AML-193 (cell line): ENCODE measurements at places on chromosomes 16 and 17.
A peak's percentile ranks its signal among the peaks of the same experiment; 100 is the strongest.

DNA sequence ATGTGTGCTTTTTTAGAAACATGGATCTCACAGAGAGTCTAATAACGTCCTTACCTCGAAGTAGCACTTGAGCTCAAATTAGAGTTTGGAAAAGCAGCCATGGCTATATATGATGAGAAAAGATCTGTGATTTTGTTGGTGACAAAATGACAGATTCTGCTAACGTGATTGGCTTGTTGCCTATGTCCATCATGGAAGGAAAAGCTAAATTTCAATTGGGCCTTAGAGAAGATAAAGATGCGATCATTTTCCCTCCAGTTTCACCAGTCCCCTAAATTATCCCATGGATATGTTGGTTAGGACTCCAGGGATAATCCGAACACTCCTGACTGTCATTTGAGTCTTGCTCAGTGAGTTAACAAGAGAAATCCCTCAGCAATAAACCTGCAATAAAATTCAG, 175.8 kb downstream of the C16orf95 start:
- no peak for DNase-seq

- no peak for DNase-seq
Observed at GRCh38 chr16:1335211-1335971, 1.9 kb downstream of the BAIAP3 start.

DNA sequence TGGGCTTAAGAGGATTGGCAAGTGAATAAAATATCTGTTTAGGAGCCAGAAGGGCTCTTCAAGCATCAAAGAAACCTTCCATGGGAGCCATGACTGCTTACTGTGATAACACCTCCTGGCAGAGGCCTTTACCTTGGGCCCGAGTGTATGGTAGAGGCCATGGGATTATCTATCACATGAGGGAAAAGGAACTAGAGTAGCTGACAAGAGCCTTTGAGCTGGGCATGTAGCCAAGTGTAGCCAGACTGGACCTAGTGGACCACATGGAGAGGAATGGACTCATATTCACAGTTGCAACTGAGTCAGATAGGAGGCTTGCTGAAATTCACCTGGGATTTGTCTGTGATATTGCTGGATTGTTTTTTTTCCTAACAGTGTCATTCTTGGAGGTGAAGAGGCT, 276.0 kb upstream of the ZFHX3 start:
- no peak for DNase-seq

DNA sequence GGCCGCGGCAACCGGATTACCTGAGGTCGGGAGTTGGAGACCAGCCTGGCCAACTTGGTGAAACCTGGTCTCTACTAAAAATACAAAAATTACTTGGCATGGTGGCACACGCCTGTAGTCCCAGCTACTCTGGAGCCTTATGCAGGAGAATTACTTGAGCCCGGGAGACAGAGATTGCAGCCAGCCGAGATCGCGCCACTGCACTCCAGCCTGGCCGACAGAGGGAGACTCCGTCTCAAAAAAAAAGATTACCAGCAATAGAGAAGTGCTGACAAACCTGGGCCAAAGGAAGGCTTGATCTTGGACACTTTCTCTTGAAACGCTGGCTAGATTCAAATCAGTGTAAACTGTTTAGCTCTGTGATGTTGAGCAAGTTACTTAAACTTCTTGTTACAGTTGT, 4.3 kb downstream of the MT1H start:
- peak; percentile 47 for DNase-seq

DNA sequence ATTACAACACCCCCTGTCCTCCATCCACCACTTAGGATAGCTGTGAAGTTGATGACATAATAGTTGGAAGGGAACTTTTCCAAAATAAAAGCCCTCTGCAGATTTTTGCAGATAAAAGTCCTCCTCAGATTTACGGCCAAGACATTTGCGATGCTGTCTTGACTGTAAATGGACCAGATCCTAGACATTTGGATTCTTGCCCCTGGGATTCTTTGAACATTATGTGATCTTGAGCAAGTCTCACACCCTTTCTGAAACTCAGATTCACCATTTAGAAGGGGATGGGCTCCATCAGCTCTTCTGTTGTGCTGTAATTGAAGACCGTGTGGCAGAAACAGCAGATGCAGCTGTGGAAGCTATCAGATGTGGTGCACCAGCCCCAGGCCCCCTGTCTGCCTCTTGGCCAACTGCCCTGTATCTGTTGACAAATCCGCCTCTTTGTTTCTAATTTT, 153.9 kb upstream of the CACNG3 start:
- DNase-seq = no peak

DNA sequence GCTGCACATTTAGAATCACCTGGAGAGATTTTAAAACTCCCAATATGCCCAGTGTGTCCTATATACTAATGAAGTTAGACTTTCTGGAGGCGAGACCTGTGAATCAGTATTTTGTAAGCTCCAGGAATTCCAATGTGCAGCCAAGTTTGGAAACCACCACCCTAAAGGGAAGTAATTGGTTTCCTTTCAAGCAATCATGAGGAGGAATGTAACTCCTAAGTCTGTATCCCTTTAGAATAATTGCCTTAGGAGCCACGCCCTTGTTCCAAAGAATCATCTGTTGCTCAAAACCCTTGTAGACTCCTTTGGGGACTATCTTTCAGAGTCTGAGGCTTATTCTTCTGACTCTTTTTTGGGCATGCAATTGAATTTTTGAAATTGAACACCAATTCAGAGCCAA, 84.4 kb downstream of the DNAH9 start:
- no peak for DNase-seq

DNA sequence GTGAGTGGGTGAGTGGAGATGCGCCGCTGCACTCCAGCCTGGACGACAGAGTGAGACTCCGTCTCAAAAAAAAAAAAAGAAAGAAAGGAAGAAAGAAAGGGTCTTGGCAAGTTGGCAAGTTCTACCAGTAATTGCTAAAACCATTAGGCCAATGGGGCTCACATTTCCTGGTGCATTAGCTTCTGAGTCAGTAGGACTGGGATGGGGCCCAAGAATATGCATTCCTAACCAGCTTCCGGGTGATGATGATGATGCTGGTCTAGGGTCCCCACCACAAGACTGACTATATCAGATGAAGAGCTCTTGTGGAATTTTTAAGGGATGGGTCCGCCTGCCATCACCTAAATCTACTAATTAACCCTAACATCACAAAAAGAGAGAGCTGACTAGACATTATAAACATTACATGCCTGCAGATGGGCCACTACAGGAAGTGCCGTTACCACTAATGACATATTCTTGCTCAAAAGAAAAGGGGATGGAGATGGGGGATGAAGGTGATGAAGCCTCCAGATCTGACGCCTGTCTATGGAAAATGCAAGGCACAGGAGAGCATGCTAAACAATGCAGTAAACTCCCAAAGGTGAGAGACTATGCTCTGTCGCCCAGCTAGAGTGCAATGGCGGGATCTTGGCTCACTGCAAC, 13.1 kb downstream of the MYH11 start:
- DNase-seq = no peak

- DNase-seq = no peak
Observed at GRCh38 chr17:2957631-2958286, 105.6 kb downstream of the OR1D5 start.

DNA sequence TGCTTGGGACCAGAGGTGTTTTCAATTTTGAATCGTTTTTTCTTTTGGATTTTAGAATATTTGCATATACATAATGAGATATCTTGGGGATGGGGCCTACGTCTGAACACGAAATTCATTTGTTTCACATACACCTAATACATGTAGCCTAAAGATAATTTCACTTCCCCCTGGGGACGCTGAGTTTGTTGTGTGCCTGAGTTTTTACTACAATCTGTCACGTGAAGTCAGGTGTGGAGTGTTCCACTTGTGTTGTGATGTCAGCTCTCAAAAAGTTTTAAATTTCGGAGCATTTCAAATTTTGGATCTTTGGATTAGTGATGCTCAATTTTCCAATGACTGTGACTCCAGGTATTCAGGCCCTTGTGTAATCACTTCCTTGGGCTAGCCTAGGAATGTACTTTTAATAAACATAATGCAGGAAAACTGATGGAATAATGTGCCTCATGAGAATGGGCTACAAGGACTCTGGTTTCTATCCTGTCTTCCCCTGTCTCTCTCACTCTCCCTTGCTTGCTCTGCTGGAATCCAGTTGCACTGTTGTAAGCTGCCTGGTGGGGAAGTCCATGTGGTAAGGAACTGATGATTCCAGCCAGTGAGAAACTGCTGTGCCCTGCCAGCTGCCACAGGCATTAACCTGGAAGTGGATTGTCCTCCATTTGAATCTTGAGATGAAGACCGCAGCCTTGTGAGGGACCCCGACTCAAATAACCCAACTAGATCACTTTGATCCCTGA, 403.8 kb downstream of the SHISA9 start:
- DNase-seq = no peak

DNA sequence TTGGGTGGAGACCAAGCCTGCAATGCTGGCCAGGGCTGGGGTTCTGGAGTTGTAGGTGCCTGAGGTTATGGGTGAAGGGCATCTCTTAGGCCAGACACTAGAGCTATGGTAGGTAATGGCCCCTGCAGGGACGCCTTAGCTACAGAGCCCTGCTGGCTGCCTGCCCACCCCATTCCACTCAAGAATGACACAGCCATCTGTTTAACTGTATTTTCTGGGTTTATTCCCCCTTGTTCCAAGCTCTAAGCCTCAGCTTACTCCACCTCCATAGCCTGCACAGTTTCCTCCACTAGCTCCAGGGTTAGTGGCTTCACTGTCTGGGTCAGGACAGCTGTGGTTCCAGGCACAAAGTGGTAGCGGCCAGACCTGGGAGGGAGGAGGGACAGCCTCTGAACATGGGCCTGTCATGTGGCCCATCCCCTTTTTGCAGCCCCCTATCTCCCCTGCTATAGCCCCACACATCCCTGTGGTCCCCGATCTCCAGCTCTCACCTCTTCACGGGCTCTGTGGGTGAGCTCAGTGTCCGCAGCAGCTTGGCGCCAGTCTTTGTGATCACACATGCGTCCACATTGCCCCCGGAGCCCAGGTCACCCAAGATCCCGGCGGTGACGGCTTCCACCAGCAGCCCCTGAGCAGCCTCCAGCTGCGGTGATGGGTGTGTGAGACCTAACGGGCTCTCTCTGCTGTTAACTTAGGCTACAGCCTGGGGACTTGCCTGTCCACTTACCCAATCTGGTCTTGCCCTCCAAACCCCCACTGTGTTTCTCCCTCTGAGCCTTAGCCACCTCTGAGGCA, 2.1 kb downstream of the PSMB10 start:
- no peak for DNase-seq

GRCh38 chr16:17160285-17160853, 310.4 kb downstream of the XYLT1 start:
- no peak for DNase-seq

DNA sequence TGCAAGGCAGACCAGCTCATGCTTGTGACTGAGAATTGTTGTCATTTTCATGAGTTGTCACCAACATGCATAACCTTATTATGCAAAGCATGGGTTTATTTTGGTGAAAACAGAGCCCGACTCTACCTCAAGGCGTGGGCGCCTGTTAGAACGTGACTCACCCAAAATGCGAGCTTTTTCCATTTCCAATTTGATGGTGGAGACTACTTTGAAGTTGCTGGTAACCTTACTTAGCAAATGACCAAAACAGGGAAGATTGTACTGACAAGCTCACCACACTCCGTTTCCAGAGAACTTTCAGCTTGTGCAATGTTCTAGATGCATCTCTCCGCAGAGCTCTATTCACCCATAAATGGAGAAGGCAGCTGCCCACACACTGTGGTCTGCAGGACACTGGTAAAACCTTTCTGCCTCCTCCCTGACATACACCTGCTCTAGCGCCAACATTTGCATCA, 284.5 kb downstream of the MAF start:
- DNase-seq = no peak

- DNase-seq = no peak
Observed at GRCh38 chr17:81958633-81959342, 2.2 kb downstream of the NOTUM start.

GRCh38 chr17:2061441-2061958, 6.6 kb downstream of the HIC1 start:
- DNase-seq = no peak

GRCh38 chr16:59665618-59666220, 931.6 kb upstream of the GOT2 start:
- no peak for DNase-seq

GRCh38 chr17:43577664-43578403, 31.7 kb upstream of the ETV4 start:
- DNase-seq = no peak

DNA sequence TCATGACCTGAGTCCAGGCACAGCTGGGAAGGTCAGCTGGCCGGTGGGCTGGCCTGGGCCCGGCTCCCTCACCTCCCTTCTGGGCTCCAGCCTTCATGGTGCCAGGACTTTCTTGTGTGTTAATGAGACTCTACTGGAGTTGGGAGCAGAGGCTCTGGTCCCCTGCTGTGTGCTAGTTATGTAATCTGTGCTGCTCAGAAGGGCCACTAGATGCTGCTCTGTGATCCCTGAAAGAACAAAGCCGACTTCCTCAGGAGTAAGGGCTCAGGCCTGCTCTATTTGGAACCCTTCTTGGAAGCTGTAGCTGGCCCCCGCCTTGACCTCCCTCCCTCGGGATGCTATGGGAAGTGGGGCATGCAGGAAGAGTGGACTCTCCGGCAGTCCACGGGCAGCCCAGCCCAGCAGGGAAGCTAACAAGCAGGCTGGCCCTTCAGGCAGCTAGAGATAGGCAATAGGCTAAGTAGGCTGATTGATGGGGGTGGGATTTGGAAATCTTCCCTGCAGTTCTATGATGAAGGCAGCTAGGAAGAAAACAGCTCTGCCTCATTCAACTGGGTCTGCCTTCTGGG, 3.3 kb upstream of the CDK5R1 start:
- peak; percentile 68 for DNase-seq

DNA sequence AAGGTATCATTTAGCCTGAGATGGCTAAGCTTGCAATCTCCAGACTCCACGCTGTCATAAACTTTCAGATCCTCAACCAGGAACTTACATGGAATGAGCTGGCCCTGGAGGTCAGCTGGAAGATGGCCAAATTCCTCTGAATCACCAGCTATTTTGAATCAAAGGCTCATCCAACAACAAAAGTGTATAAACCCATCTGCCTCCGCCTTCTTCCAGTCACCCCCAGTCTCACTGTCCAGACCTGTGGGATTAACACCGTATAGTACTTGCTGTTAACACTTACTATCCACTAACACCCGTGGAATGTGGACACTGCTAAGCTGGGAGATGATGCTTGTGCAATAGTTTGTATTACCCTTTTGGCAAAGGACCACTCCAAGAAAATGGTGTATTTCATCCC, 1.9 kb upstream of the LCMT1 start:
- DNase-seq = no peak
